ENCODE measurements at places on chromosomes 13 and 19. TPM values are rescaled to one million over a fixed set of nuclear protein-coding genes. Genes with fewer than 3 reads are reported as not detected.

GRCh38 chr19:1289686-1290025, 4.0 kb downstream of the EFNA2 start:
- no peak for DNase-seq

The FBXO27 gene
- 13.7 TPM for total RNA-seq

The ADM5 gene
- total RNA-seq, result 0.19 TPM

- no peak for DNase-seq
Observed at GRCh38 chr13:52797176-52797575, 51.3 kb downstream of the PCDH8 start.

DNA sequence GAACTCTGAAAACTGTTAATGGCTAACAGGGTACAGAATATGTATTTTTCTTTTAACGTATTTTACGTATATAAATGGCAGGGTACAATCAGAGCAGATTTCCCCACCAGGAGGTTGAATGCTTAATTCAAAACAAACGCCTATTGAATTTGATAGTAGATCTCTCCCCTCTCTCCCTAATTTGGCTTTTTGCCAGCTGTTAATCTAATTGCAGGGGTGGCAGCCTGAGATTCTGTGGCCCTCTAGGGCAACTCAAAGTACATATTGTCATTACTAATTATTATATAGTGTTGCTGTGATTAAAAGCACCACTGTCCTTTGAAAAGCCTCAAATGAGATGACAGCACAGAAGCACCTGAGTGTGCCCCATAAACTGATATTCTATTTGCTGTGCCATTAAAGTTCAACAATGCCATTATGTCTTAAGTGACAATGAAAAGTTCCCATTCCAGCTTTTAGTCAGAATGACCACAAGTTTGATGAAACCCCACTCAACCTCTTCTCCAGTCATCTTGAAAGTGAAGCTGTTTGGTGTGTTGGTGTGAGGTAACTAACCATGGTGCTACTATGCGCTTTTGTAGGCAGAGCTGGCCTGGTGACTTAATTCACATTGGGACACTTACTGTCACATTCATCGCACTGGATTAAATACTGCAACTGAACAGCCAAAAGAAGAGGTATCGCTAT, 351.4 kb downstream of the KCNRG start:
- no peak for DNase-seq

The CGB7 gene
- not detected for total RNA-seq

GRCh38 chr13:90968166-90968904, 379.2 kb upstream of the MIR17HG start:
- DNase-seq, result no peak

The GGN gene
- total RNA-seq, result 0.57 TPM

The NOVA2 gene
- total RNA-seq, result 4.4 TPM
